Calu3 (cell line): ENCODE measurements at places on chromosomes 7 and 10.

GRCh38 chr7:6160191-6160623 lies 112.2 kb downstream of the CYTH3 start:
- peak; percentile 58 for DNase-seq

- no peak for DNase-seq
These were observed 566.3 kb downstream of the GRM8 start for GRCh38 chr7:126686474-126686873.

- DNase-seq: peak; percentile 54
These were observed 110.1 kb downstream of the ARID5B start for GRCh38 chr10:62011558-62011957.

DNA sequence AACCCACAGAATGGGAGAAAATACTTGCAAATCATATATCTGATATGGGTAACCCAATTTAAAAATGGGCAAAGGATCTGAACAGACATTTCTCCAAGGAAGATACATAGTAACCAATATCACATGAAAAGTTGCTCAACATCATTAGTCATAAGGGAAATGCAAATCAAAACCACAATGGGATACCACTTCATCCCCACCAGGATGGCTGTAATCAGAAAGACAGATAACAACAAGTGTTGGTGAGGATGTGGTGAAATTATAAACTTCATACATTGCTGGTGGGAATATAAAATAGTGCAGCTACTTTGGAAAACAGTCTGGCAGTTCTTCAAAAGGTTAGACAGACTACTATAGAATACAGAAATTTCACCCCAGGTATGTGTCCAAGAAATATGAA lies 19.3 kb downstream of the AOC1 start:
- no peak for DNase-seq

- no peak for DNase-seq
These were observed 83.6 kb downstream of the CD36 start for GRCh38 chr7:80721883-80722615.

GRCh38 chr10:128466831-128467371 lies 340.7 kb upstream of the MKI67 start:
- no peak for DNase-seq

DNA sequence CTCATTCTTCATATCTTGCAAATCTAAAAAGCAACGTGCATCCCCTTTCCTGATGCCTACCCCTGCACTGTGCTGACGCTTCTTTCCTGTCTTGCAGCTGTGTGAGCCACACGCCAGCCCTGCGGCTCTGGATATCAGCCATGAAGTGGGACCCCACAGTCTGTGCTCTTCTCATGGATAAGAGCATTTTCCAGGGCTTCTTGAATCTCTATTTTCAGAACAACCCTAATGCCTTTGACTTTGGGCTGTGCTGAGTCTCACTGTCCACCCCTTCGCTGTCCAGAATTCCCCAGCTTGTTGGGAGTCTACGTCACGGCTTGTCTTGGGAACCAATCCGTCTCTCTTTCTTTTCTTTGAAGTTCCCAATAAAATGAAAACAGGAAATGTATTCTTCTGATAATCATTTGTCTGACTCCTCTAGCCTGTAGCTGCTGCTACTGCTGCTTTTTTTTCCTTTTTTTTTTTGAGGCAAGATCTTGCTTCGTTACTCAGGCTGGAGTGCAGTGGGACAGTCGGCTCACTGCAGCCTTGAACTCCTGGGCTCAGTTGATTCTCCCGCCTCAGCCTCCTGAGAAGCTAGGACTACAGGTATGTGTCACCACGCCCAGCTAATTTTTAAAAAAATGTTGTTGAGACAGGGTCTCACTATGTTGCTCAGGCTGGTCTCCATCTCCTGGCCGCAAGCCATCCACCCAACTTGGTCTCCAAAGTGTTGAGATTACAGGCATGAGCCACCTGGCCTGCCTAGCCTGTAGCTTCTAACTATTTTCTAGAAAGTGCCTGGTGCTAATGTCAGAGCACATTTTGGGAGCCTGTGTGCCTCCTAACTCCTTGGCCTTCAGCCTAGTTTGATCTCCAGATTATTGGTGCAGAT lies 30.3 kb downstream of the GSTO2 start:
- DNase-seq: no peak

DNA sequence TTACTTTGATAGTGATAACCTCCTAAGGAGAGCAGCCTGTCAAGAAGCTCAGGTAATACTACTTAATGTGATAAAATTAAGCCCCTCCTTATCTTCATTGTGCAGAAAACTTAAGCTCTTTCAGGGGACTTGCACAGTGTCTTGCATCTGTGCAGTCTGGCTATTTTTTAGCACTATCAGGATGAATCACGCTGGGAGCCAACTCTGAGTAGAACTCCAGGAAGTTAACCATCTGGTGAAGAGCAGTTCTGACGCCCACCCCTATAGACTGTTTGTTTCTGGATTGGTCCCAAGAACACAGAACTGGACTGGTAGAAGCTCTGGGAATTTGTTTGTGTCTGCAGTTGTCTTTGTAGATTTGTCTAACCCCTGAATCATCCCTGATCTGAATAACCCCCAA lies 41.9 kb downstream of the AGK start:
- no peak for DNase-seq

DNA sequence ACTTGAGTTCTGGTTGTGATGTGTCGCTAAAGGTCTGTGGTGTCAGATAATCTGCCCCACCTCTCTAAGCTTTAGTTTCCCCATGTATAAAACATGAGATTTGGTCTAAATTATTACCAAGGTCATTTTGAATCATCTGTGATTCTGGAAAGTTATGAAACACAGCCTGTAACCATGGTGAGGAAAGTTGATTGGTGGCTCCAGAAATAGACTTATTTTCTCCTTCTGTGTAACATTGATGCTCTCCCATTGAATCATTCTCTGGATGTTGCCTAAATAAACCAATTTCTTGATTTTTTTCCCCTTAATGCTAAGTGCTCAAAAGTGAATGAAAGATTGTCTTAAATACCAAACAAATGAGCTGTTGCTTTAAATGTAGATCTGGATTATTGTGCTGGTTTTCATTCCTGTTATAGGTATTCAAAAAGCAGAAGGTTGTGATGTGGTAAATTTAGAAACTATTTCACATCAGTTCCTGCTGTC lies 30.0 kb upstream of the PCGF5 start:
- DNase-seq: no peak

GRCh38 chr7:2512179-2512661 lies 7.4 kb upstream of the LFNG start:
- DNase-seq: no peak

DNA sequence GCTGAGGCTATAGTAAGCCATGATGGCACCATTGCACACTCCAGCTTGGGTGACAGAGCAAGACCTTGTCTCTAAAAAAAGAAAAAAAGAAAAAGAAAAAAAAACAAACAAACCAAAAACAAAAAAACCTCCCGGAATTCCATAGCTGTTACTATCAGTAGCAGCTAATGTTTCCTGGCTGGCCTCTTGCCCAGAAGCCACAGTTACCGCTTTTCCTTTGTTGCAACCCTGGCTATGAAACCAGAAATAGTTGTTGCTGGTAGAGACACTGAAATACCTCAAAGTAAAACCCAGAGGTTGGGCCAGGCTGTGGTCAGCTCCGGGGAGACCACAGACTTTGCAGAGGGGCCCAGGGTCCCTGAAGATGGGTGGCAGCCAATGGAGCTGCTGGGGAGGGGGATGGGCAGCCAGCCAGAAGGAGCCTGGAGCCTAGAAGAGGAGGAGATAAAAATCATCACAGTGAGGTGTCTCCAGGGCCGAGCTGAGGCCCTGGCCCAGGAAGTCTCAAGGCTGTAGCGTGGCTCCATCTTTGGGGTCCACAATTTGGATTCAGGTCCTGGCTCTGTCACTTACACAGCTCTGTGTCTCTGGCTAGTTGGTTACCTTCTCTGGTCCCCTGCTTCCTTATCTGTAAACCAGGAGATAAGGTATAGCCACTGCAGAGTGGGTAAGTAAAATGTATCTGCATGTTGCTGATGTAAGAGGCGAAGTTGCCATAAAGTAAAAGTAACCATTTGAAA lies 3.4 kb upstream of the CHST12 start:
- DNase-seq: peak; percentile 84

- DNase-seq: no peak
These were observed 2.8 kb downstream of the HOXA2 start for GRCh38 chr7:27099453-27100370.

DNA sequence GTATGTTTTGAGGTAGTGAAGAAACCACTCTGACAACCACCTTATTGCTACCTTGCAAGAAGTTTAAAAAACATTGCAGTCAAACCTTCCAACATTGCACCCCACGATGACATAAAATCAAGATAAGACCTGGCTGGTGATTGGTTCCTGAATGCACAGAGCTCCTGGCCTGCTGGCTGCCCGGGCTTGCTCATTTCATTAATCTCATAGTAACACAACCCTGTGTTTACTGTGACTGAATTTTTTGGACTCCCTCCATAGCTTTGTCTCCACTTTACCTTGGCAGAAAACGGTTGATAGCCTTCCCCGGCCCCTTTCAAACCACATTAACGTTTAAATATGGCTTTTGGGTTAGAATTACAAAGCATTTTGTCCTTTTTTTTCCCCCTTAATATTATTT lies 27.5 kb downstream of the VWA2 start:
- no peak for DNase-seq

- no peak for DNase-seq
These were observed 20.5 kb downstream of the GPER1 start for GRCh38 chr7:1108264-1108920.

GRCh38 chr7:110104243-110104642 lies 986.7 kb upstream of the LRRN3 start:
- no peak for DNase-seq

DNA sequence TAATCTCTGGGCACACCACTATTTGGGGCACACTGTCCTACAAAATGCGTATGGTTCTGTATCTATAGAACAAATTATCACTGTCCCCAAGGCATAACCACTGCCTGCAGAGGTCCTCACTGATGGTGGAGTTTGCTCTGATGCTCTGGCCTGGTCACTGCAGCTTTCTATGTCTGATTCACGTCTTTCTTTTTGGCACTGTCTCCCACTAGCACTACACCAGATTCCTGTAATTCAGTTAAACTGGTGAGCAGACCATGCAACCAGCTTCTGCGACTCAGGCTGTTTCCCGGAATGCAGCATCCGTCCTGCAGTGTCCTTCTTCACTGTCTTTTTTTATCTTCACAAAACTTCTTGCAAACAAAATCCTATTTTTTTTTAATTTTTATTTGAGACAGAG lies 112.8 kb downstream of the KLF6 start:
- no peak for DNase-seq

DNA sequence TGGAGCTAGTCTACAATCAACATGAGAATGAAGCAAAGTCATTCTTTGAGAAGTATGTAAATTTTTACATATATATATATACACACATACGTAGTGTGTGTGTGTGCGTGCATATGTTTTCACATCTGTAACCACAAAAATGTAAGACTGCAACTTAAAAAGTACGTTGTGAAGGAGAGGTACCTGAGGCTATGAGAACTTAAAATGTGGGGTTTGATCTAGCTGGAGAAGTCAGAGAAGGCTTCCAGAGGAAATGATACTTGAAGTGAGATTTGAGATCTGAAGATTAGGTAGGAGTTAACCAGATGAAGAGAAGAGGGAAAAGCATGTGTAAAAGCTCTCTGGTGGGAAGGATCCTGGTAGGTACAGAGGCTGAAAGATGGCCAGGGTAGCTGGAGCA lies 5.8 kb downstream of the TAF5 start:
- DNase-seq: no peak

- DNase-seq: no peak
These were observed 89.3 kb upstream of the DIP2C start for GRCh38 chr10:778626-779330.

DNA sequence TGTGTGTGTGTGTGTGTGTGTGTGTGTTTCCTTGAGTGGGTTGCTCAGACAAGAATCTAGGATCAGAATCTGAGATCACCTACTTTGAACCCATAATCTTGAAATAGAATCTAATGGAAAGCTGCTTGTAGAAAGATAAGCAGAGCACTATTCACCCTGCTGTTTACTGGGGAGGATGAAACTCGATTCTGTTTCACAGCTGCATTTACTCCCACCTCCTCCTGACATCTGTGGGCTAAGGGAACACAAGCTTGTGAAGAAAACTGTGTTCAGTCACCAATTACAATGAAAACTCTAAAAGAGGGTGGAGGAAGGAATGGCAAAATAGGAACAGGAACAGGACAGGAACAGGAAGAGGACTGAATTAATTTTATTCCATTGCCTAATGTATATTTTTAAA lies 269.5 kb downstream of the TSPAN12 start:
- DNase-seq: no peak

- DNase-seq: no peak
These were observed 8.3 kb upstream of the MMP21 start for GRCh38 chr10:125783957-125784356.

DNA sequence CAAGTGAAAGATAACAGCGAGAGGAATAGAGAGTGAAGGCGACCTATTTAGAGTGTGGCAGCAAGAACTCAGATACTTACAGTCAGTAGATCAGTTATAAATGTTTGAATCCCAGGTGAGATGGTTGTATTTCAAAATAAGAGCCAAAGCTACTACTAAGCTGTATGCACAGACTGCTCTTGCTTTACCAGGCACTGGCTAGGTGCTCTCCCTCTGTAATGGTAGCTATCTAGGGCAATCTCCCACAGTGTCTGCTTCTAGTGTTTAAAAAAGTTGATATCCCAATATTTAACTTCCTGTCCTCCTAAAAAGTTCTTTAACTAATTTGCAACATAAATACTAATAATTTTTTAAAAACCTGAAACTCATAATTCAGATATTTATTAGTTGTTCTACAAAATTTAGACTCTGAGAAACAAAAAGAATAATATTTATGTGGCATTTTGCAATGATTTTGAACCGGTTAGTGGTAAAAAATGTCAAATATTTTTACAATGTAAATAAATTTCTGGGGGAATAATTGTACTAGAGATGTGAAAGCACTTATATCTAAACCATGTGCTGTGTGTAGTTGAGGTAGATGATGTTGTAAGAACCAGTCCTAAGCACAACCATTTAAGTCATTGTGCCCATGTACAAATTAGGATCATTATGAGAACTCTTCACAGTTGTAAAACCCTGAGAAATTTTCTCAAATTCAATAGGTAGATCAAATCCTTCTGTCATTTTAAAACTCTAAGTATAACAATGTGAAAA lies 349.3 kb upstream of the SEMA3D start:
- DNase-seq: no peak

- no peak for DNase-seq
These were observed 186.4 kb downstream of the PDE1C start for GRCh38 chr7:31883761-31884164.
